ENCODE measurements at places on chromosomes 4 and X.

GRCh38 chr4:61549336-61549735 lies 349.2 kb downstream of the ADGRL3 start:
- no peak for DNase-seq

GRCh38 chr4:148021686-148022085 lies 289.8 kb downstream of the ARHGAP10 start:
- peak; percentile 49 for DNase-seq

DNA sequence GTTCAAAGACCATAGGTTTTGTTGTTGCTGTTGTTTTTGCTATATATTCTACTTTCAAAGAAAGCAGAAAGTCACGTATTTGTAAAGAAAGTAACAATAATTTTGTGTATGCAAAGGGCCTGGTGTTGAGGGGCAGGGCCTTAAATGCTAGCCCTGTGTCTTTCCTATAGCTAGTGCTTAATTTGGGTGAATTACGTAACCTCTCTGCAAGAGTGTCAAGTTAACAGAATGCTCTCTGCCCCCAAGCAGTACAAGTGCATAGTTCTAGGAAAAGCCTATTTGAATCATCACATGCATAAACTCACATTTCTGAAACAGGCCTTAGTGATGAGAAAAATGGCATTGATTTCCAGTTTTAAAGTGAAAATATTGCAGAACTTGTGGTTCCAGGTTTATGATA lies 663.6 kb downstream of the STIM2 start:
- no peak for DNase-seq

DNA sequence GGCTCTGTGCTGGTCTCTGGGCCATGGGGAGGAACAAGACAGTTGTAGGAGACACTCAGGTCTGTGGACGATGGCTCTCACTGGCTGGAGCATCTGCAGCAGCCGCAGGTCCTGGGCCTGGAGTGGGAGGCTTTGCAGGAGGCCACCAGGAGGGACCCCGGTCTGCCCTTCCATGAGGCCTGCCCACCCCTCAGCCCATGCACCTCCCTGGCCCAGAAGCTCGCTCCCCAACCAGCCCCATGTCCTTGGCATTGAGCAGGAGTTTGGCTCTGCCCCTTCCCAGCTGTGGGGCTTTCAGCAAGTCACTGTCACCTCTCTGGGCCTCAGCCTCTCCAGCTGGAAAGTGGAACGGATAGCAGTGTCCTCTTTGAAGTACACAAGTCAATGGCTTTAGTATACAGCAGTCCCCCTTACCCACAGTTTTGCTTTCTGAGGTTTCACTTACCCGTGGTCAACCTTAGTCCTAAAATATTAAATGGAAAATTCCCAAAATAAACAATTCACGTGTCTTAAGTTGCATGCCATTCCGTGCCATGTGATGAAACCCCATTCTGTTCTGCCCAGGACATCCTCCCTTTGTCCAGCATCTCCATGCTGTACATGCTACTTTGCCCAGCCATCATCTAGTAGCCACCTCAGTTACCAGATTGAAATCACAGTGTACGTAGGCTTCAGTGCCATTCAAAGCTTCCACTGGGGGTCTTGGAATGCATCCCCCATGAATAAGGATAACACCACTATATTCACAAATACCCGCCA lies 104.0 kb downstream of the CPZ start:
- DNase-seq, result no peak

GRCh38 chr4:177384856-177385397 lies 57.3 kb downstream of the AGA start:
- DNase-seq, result no peak

DNA sequence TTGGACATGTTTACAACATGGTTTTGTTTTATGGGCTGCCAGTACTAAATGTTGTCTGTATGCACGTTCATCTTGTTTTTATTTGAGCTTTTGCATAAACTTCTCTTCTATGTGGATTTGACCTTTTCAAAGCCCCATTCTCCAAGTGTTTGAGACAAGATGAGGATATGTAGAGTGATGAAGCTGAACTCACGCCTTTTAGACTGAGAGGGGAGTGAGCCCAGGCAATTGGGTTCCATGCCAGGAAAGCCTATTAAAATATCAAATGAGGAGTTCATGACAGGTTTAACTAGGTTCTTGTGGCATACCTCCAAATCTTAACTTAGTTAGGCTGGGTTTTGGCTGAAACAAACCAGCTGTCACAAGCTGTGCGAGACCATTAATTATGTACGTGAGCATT lies 170.4 kb upstream of the LDB2 start:
- no peak for DNase-seq

DNA sequence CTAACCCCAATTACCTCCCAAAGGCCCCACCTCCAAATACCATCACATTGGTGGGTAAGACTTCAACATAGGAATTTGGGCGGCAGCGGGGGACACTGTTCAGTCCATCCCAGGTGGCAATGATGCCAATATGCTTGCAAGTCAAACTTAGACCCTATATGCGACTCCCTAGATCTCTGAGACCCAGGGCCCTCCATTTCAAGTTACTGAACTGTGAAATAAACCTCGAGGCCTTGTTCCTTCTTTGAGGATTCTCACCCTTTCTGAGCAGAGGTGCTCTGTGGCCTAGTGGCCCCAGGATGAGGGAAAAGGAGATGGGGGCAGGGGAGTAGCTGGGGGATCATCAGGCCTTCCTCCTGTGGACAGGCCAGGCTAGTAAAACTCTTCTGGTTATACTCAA lies 44.7 kb downstream of the CNGA2 start:
- no peak for DNase-seq

DNA sequence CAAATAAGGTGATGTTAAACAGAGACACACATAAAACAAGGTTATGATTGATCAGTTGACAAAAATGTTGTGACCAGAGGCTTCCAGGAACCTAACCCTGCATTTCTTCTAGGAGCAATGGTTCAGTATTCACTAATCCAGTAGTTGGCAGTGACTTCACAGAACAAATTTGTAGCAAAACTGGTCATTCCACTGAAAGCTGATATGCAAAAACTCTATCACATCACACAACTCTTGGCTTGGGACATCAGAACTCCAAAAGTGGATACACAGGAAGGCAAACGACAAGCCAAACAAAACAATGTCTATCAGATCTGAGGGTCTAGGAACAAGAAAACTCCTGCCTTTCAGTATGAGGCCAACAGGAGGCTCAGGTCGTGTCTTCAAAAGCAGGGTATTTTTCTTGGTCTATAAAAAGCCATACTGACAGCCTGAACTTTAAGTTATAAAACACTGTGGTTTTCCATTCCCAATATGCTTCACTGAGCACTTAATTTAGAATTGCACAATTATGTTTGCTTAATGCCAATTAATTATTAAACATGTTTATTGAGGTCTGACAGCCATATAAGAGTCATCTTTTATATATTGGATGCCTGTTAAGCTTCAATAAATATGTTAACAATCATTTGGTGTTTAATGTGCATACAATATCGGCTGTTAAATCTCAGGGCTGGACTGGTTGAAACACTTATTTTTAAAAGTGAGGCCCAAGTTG lies 45.6 kb downstream of the SOD3 start:
- DNase-seq, result peak; percentile 9

GRCh38 chr4:11966782-11967181 lies 538.1 kb upstream of the HS3ST1 start:
- DNase-seq, result no peak

DNA sequence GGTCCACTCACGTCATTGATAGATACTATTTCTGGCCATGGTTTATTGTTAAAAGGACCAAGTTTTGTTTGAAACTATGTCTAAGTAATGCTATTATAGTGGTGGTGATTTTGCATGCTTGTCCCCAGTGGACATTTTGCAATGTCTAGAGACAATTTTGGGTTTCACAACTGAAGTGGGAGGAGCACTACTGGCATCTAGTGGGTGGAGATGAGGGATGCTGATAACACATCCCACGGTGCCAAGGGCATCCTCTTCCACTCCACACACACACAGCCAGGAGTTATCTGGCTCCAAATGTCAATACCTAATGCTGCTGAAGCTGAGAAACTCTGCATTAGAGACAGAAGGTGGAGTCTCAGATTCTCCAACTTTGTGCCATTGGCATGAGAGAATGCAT lies 131.2 kb downstream of the FRMPD4 start:
- DNase-seq, result peak; percentile 5

GRCh38 chr4:145716661-145717200 lies 36.8 kb downstream of the C4orf51 start:
- no peak for DNase-seq

DNA sequence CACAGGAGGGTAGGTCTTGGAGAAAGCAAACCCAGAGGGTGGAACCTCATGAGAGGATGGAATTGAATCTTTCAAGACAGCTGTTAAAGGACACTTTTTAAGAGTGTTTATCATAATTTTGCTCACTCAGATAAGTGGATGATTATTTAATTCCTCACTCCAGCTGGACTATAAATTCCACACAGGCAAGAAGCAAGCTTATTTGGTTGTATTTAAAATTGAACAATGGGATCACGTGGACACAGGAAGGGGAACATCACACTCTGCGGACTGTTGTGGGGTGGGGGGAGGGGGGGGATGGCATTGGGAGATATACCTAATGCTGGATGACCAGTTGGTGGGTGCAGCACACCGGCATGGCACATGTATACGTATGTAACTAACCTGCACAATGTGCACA lies 116.3 kb downstream of the DHRSX start:
- no peak for DNase-seq

DNA sequence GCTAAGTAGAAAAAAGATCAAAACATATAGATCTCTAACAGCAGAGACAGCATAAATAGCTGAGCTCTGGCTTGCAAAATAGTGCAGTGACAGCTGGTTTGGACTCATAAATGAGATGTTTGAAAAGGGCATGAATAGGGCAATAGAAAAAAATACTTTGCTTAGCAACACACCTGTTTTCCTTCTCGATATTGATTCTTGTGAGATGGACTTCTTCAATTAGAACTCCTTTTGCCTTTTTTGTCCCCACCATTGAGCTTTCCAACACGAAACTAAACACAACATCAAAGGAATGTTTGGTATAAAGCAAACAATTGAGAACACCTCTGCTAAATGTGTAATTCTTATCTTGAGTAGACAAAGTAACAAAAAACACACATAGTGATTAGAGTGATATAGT lies 726.3 kb downstream of the RAPGEF2 start:
- no peak for DNase-seq

GRCh38 chr4:109559625-109559982 lies 442 bp upstream of the MCUB start:
- DNase-seq, result no peak

DNA sequence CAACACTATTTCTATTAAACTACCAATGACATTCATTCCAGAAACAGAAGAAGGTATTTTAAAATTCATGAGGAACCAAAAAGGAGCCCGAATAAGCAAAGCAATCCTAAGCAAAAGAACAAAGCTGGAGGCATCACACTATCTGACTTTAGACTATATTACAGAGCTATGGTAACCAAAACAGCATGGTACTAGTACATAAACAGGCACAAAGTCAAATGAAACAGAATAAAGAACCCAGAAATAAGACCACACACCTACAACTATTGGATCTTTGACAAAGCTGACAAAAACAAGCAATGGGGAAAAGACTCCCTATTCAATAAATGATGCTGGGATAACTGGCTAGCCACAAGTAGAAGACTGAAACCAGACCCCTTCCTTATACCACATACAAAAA lies 122.3 kb downstream of the ITIH6 start:
- DNase-seq, result no peak

GRCh38 chrX:74230094-74230493 lies 73.9 kb upstream of the ZCCHC13 start:
- DNase-seq, result no peak

- DNase-seq, result peak; percentile 55
These were observed 72.3 kb upstream of the SH3RF1 start for GRCh38 chr4:169342906-169343564.

DNA sequence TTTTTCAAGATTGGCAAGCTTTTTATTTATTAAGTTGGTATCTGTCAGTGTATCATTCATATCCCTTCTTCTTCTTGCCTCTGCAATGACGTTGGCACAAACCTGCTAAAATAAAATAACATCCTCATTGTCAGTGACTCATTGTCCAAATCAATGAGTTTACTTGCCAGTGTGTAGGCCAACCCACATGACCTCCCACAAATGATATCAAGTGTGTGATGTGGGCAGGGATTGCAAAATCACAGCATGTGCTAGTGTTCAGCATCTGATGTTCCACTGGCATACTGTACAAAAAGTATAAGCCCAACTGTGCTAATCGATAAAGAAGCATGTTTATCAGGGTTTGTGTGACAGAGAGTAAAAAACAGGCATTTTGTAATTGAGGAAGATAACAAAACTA lies 25.5 kb downstream of the GPAT3 start:
- DNase-seq, result peak; percentile 81

DNA sequence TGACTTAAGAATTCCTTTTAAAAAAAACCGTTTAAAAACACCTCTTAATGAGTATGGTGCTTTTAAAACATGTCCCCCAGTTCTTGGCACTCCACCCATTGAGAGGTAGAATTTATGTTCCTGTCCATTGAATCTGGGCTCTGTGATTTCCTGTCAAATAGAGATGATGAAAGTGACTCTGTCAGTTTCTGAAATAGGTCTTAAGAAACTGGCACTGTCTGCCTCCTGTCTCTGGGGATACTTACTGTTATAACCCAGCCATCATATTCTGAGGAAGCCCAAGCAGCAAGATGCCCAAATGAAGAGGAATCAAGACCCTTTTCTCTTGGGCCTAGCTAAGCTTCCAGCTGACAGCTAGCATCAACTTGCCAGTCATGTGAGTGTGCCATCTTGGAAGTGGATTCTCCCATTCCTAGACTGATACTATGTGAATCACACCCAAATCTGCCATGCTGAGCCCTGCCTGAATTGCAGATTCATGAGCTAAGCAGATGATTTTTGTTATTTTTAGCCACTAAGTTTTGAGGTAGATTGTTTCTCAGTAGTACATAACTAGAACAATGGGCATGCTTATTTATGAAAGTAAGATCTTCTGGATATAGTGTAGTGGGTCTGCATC lies 22.8 kb downstream of the C4orf54 start:
- DNase-seq, result no peak

DNA sequence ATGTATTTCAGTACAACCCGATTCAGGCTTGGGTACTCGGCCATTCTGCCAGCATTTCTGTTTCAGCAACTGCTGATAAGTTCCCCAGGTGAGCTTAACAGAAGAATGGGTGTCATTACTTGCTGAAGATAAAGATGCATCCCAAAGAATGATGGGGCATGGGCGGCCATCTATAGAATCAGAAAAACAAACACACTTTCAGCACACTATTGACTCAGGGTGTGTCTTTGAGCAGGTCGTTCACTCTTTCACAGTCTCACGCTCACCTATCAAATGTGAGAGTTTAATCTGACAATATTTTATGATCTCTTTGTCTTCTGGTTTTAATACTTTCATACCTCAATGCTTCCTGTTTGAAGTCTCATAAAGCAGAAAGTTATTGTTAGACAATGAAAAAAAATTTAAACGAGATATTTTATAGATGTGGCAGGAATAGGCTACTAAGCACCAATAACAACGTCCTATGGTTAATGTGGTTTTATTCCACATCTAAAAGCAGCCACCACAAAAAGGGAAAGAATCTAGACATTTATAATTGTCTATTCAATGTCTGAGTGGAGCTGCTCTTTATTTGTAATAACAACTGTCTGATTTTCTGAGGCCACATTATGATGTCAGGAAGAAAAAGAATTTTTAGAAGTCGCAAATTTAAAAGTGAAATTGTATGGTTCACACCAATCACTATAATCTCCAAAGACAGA lies 17.0 kb downstream of the GASK1B start:
- no peak for DNase-seq
